ENCODE measurements at places on chromosomes 6 and 20.
A peak's percentile ranks its signal among the peaks of the same experiment; 100 is the strongest.

GRCh38 chr6:157557559-157557958 is 176.6 kb downstream of the ZDHHC14 start:
- no peak for DNase-seq

- no peak for DNase-seq
Measured at GRCh38 chr20:58224974-58225373, 3.5 kb downstream of the ANKRD60 start.

DNA sequence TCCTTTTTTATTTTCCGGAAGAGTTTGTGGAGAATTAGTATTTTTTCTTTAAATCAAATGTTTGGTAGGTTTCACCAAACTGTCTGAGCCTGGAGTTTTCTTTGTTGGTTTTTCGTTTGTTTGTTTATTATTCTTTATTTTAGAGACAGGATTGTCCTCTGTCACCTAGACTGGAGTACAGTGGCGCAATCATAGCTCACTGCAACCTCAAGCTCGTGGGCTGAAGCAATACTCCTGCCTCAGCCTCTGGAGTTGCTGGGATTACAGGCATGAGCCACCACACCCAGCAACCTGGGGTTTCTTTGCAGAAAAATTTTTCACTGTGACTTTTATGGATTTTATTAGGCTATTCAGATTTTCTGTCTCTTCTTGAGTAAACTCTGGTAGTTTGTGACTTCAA is 120.2 kb upstream of the LOC128125822 start:
- no peak for DNase-seq

GRCh38 chr6:111625099-111625416 is 19.4 kb upstream of the TRAF3IP2 start:
- no peak for DNase-seq

- DNase-seq, result no peak
Measured at GRCh38 chr6:105136431-105137350, 43.1 kb downstream of the POPDC3 start.

- no peak for DNase-seq
Measured at GRCh38 chr20:39886650-39887190, 802.3 kb downstream of the MAFB start.

DNA sequence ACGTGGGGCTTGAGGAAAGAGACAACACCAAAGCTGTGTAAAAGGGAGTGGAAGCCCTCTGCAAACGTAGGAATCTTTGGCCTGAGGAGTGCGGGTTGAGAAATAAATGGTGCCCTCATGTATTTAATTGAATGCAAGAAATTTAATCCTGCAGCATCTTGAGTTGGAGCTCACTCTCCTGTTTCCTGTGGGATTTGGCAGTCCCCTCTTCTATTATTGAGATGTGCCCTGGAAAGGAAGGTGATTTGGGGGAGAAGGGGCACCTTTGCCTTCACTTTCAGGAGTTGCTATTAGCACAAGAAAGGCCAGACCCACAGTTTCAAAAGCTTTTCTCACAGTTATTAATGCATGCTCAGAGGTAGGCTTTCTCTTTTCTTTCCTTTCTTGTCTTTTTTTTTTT is 201.4 kb upstream of the HDDC2 start:
- DNase-seq, result no peak

DNA sequence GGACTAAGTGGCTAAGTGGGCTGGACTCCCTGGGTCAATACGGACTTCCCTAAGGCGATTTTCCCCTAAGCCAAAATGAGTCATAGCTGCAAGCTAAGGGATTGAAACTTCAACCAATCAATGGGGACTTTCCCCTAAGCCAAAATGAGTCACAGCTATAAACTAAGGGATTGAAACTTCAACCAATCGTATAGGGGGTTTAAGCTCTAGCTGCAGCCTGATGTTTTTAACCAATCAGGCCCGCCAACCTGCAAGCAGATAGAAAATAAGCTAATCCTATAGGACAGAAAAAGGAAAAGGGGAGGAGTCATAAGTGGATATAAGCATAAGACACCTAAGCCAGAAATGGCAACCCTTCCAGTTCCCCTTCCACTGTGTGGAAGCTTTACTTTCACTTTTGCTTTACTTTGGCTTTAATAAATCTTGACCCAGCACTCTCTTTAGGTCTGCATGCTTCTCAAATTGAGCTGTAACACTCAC is 655.0 kb upstream of the HS3ST5 start:
- no peak for DNase-seq

DNA sequence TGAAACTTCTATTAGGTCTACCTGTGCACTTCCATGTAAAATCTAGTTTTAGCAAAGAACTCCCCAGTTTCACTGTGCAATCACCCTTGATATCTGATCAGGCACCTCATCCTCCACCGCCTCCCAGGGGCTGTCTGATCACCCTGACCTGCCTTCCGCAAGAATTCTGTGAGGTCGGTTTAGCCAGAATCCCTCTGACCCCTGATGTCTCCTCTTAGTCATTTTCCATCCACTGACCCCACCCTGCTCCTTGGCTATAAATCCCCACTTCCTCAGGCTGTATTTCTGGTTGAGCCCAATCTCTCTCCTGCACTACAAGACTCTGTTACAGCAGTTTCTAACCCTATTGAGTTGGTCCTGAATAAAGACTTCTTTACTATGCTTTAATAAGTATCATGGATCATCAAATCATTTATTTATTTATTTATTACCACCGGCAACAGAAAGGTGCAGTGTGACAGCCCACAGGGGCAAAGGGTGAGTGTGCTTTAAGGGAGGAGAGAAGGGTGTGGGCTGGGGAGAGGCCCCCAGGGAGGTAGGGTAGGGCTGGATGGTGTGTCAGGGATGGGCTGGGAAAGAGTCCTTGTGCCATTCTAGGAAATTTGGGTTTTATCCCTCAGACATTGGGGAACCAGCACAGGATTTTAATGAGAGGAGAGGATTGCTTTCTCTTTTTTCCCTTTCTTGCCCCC is 11.2 kb upstream of the SERPINB6 start:
- DNase-seq, result no peak

- DNase-seq, result no peak
Measured at GRCh38 chr6:129686941-129687627, 22.9 kb downstream of the ARHGAP18 start.

DNA sequence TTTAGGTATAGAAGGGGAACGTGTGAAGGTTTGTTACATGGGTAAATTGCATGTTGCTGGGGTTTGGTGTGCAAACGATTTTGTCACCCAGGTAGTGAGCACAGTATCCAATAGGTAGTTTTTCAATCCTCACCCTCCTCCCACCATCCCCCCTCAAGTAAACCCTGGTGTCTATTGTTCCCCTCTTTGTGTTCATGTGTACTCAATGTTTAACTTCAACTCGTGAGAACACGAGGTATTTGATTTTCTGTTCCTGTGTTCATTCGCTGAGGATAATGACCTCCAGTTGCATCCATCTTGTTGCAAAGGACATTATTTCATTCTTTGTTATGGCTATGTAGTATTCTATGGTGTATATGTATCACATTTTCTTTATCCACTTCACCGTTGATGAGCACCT is 11.6 kb upstream of the VNN1 start:
- DNase-seq, result no peak

DNA sequence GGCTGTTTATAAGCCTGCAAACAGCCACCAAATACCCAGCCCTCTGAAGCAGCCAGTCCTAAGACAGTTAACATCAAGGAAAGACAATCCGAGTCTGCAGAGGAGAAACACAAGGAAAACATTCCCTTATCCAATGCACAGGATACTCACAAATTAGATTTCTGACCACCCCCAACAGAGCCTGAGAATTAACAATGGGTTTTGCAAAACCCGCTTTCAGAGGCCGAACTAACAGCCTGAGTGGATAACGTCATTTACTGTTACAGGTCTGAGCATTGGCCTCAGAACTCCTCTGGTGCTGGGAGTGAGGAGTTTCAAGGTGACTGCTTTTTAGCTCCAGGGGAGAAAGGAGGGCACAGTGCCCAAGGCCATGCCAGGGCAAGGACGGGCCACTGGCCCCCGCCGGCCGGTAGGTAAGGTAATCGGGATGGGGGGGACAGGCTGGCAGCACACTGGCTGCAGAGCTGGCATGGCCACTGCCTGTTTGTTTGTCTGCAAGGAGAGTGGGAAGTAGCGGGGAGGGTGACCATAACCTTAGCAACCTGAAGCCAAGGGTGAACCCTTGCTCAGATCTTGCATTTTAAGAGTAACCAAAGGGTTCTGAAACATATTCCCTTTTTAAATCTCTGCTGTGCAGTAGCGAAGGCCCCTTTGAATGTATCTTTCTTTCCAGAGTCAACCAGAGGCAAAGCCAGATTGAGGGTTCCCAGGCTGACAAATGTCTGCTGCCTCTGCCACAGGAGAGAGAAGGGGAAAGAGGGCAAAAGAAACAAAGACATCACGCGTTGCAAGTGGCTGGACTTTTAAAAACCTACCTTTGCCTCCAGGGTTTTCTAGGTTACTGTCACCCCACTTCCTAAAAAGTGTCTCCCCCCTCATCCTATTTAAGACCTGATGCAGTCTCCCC is 3.9 kb downstream of the ZMYND8 start:
- DNase-seq, result peak; percentile 83

DNA sequence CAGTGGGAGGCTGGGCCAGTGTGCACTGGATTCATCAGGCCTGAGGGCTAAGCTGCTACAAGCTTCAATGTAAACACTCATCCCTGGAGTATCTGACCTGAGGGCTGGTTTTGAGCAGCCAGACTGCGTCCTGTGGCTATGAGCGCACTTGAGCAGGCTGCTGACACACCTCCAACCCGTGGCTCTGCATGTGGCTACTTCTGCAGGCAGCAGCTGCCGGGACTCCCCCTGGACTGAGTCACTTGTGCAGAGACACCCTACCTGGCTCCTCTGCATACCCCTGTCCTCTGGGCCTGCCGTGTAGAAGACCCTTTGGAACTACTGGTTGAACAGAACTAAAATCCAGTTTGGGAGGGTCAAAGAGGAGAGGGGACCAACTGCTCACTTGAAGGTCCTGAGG is 172.0 kb downstream of the SCP2D1 start:
- no peak for DNase-seq

DNA sequence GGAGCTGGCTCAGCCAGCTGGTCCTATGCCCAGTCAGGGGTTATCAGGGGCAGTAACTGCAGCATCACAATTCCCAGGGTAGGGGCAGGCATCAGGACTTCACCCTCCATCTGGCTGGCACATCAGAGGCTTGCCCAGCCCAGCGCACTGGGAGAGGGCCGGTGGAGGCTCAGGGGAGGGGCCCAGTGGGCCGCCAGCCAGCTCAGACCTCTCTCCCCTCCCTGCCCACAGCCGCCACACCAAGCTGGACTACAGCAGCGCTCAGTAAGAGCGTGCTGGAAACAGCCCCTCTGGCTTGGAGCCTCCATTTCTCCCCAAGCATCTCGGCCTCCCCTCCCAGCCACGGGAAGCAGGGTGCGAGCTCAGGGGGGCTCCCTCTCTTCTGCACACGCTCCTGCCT is 22.0 kb downstream of the ADA start:
- DNase-seq, result no peak

GRCh38 chr20:58547623-58548475 is 32.6 kb upstream of the APCDD1L start:
- DNase-seq, result no peak

Data from NCI-H2029 treated with DMSO at 0.1 percent for 48 hours (cell line).